ENCODE measurements at places on chromosomes 6 and 20.
A peak's percentile ranks its signal among the peaks of the same experiment; 100 is the strongest.

GRCh38 chr6:142002825-142003405, 129.8 kb upstream of the GJE1 start:
- no peak for DNase-seq

DNA sequence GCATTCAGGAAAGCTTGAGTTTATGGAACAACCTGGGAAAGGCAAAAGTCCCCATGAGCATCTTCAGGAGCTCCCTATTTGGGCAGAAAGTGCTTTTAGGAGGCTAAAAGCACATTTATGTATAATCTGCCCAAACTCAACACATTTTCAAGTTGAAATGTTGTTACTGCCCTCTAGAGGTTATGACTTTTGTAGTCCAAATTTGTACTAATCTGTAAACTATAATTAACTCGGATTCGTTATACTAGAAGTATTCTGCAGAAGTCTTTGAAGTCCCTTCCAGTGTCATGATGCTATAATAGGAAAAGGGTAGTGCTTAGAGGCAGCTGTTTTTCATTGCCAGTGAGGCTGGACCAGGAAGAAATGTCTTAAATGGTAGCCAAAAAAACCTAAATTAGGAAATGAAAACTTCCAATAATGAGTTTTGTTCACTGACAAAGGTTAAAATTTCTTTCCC, 44.8 kb upstream of the EMILIN3 start:
- no peak for DNase-seq

- DNase-seq = no peak
Measured at GRCh38 chr6:134169871-134170486, 117.6 kb upstream of the SLC2A12 start.

DNA sequence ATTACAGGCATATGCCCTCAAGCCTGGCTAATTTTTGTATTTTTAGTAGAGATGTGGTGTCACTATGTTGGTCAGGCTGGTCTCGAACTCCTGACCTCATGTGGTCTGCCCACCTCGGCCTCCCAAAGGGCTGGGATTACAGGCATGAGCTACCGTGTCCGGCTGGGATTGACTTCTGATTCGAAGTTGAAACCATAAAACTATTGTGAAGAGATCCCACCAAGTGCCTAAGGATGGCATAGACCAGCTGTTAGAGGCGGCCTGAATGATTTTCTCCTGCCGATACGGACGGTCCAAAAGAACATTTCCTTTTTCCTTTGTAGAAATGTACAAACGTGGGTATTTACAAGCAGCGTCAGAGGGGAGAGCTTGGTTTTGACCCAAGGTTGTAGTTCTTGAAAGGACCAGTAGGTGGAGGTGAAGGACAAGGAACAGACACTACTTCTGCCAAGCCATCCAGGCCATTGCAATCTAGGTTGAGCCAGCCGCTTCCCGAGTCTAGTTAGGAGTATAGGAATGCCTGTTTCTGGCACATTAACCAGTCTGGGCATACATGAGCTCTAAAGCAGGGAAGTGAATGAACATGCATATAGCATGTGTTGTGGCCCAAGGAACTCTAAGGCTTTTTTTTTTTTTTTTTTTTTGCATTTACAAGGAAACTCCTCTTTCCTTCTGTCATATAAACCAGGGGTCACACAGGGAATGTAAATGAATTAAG, 29.0 kb downstream of the MOCS3 start:
- DNase-seq = peak; percentile 47

DNA sequence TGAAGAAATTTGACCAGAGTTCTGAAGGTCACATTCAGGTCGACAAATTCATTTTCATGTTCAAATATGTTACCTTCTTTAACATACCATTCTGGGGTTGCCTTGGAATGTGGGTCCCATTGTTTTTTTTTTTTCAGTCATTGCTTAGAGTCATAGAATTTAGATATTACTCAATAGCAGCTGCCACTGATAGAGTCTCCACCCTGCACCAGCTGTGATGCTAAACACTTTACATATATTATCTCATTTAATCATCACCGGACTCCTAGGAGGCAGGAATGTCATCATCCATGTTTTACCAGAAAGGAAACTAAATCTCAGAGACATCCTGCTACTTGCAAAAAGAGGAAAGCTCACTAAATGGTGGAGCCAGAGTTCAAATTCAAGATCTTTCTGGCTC, 204.7 kb downstream of the ESR1 start:
- no peak for DNase-seq

DNA sequence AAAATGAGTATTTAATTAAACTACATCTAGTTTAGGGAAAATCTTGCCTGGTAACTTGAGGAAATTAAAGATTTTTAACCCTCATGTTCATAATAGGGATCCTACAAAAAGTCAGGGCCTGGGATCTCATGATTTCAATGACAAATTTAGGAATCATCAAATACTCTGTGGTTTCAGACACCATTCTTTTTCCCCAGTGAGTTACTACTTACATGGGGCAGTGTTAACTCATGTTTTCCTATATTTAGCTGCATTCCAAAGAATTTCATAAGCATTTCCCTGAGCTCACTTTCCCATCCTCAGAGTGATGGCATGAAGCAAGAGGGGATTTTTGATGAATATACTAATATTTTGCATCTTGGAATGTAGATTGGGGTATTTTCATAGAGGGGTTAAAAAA, 321.7 kb downstream of the CENPW start:
- DNase-seq = no peak

- no peak for DNase-seq
Measured at GRCh38 chr6:36734486-36735060, 36.9 kb downstream of the RAB44 start.

DNA sequence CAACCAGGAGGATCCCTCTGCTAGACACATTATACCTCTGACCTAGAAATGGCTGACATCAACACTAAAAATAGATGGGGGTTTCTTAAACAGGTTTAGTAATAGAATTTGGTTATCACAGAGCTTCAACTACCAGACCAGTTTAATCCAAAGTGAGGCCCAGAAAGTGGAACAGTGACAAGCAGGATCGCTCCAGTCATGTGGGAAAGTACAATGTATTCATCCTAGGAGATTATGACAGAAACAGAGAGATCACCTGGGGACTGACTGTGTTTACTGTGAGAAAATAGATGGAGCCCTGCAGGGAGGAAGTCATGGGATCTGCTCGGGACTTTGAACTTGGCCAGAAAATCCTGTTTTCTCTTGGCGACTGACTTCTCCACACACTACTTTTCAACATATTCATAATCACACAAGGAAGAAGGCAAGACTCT, 238.7 kb upstream of the SOX4 start:
- DNase-seq = no peak

- DNase-seq = no peak
Measured at GRCh38 chr6:112879920-112880413, 532.8 kb downstream of the RFPL4B start.

DNA sequence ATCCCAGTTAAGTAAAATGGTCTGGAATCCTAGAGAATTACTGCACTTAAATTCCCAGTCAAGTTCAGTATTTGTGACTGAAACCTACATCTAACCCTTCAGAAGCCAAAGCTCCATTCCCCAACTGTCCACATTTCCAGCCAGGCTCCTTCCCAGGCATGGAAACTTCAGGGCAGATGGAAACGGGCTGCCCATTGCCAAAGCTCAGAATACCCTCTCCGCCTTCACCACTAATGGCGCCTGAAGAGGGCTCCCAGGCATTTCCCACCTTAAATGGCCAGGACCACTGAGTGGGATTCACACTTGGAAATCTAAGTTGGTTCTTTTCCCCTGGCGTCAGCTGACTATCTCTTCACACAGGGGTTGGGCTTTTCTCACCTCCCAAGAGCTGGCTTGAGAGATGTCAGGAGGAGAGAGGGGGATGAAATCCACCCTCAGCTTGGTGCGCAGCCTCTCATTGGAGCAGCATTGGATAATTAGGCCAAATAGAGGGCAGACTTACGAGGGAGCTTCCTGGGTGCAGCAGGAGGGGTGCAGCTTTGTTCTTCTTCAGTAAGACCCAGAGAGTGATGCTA, 82.9 kb downstream of the ANKRD60 start:
- no peak for DNase-seq

- DNase-seq = no peak
Measured at GRCh38 chr6:93358435-93358834, 60.9 kb downstream of the EPHA7 start.

DNA sequence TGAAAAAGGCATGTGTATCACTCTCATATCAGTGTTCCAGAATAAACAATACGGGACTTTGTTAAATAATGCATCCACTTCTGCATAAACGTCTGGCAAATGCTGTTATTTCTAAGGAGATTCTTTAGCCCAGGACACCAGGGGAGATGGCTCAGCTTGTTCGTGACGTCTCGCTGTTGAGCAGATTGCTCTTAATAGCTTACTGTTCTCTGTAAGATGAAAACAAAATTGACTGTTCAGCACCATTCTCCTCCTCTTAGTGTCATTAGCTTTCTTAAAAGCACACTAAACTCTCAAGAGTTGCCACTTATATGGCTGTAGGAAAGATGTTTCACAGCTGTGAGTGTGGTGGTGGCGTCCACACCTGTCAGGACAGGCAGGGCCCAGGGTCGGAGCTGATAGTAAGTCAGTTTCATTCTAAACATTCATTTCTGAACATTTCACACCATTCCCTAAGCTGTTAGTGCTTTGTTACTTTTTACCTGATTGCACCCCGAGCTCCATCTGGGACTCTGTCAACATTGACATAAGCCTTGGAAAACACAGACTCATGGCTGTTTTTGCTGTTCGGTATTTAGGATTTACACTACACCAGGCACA, 132.1 kb downstream of the ZDHHC14 start:
- no peak for DNase-seq

DNA sequence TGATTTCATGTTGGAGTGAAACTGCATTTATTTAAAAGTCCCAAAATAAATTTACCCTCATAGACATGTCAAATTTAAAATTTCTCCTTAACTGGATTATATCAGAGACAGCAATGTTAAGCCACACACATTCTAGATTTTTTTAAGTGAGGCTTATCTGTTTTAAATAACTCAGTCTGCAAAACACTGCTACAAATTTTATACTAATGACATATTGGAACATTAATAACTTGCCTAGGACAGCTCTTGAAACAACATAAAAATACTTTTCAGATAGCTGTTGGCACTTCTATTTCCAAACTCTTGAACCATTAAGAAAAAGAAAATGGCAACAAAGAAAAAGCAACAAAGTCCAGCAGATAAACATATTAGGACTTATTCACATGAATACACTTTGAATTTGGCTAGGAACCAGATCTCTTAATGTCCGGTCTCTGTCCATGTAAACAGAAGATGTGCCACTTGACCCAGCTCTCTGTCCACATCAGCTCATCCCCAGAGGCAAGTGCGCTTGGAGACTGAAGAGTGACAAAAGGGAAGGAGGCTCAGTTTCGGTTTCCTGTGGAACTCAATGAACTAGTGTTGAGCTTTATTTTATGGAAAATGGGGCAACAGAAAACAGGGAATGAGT, 219.3 kb upstream of the THBS2 start:
- DNase-seq = no peak

GRCh38 chr6:170091639-170092579, 199.0 kb downstream of the DLL1 start:
- no peak for DNase-seq

DNA sequence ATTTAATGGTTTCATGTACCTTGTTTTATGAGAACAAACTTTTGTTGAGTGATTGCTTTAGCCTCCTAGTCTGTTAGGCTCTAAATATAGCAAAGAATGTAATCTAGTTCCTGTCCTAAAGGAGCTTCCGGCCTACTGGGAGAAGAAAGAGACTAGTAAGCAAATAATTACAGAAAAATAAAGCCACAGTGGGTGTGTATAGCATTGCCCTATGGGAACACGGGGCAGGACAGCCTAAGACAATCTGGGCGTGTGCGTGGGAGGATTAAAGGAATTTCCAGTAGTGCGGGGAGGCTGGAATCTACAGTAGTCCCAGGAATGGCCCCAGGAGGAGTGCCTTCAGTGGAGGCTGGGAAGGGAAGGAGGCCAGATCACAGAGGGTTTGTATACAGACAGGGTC, 98.1 kb upstream of the AKAP12 start:
- DNase-seq = no peak

DNA sequence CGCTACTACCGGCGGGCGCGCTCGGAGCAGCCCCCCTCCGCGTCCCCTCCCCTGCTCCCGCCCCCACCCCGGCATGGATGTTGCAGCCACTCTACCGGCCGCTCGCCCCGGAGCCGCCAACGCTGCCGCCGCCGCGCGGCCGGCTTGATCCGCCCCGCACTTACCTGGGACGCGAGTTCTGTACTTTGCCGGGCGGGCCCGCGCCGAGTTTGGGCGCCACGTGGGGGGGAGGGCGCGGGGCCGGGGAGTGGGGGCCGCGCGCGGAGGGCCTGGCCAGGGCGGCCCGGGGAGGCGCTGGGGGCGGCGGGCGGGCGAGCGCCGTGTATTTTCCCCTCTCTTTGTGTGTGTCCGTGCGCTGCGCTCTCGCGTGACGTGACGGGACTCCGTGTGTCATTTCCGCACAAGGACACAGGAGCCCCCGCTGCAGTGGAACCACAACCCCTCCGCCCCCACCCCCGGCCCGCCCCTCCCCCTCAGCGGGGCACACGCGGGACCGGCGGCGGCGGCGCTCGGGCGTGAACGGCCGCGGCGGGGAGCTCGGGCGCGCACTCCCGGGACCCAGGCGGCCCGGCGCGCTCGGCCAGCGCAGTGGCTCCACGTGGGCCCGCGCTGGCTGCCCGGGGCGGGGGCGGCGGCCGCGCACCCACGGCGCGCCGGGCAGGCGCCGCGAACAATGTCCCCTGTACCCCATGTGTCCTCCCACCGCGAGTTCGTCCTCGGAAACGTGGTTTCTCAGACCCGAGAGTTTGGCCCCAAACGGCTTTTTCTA, at the start of gene BEND3:
BEND3 (minus strand) TSS at position 590 of the 769 bp plus-strand sequence. CDS start 16,230 bp downstream, outside the sequence.
- DNase-seq = no peak

GRCh38 chr20:64077876-64078551, 1.3 kb downstream of the RGS19 start:
- DNase-seq = no peak

DNA sequence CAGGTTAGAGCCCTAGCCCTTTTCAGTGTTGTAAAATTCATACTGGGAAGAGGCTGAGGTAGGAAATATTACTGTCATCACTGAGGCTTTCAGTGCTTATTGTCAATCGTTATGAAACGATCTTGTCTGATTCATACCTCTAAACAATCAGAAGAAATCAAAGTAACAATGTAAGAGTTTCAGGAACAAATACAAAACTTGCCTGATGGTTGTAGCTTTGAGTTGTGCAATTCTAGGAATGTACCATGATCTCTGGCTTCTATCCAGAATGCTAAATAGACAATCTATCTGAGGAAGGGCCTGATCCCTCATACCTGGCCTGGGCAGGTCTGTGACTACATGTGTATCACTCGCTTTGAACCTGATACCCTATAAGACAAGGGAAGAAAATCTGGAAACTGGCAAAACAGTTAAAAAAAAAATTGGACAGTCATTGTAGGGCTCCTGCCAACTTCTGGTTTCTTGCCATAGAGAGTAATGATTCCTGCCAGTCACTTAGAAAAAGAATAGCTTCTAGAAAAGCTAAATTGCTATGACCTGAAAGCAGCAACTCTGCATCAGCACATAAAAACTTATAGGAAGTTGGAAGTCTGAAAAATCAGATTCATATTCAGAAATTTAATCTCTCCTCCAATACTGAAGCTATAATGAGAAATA, 234.7 kb downstream of the BTBD9 start:
- DNase-seq = no peak

GRCh38 chr6:73180763-73181619, 44.3 kb downstream of the KHDC1L start:
- DNase-seq = no peak

GRCh38 chr6:87682310-87682709, 19.7 kb downstream of the AKIRIN2 start:
- DNase-seq = no peak
